ENCODE measurements at places on chromosomes 5 and 9.
A peak's percentile ranks its signal among the peaks of the same experiment; 100 is the strongest.

DNA sequence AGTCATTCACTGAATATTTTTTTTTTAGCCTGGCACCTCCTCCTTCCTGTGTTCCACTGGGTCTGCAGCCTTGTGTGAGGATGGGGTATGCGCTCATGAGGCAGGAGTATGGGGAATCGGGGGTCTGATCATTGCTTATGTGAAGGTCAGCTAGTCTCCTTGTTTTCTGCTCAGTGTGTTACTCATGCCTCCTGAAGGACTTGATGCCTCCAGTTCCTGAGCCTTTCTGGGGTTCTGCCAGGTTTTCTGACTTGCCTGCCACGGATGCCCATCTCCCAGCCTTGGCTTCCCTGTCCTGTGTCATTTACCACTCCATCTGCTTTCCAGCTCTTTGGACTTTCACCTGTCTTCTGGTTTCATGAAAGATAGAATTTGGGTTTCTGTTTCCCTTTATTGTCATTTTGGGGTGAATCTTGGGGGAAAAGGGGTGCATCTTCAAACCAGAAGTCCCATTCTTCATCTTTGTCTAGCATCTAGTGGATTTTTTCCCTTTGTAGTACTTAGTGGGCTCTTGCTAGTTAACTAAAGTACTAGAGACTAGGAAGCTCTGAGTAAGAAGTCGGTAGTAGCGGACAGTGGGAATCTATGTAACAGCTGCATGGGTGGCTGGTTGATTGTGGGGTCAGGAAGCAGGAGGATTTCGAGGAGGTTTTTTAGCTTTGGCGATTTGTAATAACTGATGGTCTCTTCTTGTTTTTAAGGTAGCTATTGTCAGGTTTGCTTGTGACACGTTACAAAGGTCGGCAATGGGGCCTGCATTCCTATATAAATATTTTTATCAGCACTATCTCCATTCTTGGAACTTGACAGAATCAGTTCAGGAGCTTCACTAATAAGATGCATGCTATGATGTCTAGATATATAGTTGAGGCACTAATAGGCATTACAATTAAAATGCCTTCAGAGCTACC lies 8.2 kb downstream of the OTULIN start:
- peak; percentile 49 for DNase-seq

GRCh38 chr5:82351754-82352145 lies 73.6 kb upstream of the RPS23 start:
- peak; percentile 70 for DNase-seq

GRCh38 chr5:156686380-156686779 lies 163.7 kb upstream of the PPP1R2B start:
- DNase-seq: no peak

DNA sequence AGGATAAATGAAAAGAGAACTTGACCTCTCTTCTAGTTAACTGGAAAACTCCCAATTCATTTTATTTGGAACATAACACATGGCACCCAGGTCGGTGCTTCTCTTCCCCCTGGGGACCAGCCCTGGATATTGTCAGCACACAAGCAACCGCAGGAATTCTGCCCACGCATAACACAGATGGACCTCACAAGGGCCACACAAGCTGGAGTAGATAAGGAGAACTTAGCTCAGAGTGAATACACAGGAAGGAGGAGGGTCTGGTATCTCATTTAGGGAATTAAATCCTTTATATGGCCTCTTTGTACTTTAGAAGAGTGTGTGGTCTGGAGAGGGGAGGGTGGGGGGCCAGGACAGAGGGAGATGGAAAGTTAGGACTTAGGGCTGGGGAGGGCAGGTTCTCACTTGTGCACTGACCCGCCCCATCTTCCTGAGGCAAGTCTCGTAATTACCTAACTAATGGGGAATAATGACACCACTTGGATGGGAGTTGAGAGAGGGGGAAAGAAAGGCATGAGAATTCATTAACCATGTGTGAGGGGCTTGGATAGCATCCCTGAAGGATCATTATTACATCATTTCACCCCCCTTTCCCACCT lies 341.2 kb upstream of the WWC1 start:
- DNase-seq: peak; percentile 77

GRCh38 chr5:139116100-139116655 lies 82.0 kb downstream of the SIL1 start:
- DNase-seq: no peak

Data from HT1080 (cell line).